ENCODE measurements at places on chromosomes 4 and X.

- no peak for DNase-seq
Measured at GRCh38 chrX:77160301-77160700, 286.9 kb upstream of the FGF16 start.

DNA sequence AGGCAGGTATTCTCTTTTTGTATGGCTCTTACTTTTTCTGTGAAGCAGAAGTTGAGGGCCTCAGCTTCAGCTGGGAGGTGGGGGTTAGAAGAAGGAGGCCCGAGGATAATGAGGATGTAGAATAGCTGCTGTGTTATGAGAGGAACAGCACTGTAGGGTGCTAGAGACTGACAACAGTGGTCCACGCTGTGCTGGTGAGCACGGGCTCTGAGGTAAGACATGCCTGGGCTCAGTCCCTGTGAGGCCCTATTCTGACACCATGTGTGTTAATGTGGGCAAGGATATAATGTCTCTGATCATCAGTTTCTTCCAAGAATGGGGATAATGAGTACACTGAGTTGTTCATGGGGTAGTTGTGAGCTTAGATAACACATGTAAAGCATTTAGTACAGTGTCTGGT, 55.3 kb upstream of the SFRP2 start:
- DNase-seq: no peak

DNA sequence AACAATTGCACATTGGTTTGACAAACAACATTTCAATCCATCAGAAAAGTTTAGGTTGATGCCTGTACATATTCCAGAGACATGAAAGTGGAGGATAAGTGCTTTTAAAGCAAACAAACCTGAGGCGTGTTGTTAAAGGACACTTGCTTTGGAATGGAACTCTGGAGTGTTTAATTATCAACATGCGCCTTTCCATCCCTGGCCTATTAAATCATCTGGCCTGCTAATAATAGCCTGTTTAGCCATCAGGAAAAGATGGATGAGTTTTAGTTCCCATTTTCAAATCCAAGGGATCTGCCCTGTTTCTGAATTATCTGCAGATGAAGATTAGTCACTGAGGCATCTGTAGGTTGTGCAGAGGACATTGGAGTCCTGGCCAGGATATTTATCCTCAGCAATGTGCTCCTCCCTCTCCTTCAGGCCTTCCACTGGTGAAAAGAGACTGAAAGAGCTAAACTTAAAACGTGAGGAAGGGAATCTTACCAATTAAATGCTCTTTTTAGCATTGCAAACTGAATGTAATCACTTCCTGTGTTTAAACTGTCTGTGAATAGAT, 388.9 kb downstream of the PPARGC1A start:
- DNase-seq: no peak

DNA sequence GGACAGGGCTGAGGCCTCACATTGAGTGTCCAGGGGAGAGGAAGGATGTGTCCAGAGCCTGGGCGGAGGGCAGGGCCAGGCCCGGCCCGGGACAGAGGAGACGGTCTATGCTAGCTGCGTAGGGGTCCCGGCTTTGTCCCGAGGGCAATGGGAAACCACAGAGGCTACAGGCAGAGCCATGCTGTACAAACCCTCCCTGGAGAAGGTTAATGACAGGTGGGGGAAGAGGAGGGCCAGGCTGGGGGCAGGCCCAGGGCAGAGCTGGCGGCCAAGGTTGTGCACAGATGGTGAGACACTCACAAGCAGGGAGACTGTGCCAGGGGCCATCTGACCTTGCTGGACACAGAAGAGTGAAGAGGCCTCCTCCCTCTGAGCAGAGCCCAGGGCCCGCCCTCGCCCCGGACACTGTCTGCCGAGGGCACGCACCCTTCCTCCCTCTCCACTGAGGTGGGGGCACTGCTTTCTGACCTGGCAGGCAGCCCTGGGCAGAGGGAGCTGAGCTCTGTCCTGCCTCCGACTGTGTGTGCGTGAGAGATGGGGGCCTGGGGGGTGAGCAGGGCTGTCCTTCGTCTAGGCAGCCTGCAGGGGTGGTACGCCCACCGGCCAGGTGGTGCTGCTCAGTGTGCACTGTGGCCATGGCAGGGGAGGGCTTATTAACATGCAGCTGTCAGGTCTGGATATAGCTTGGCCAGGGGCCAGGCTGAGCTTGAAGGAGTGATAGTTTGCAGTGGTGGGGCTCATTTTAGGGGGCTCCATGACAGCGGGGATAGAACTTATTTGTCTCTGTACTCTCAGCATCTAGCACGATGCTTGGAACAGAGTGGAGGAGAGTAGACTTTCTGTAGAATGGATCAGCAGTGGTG, 75.7 kb upstream of the LRPAP1 start:
- no peak for DNase-seq

- DNase-seq: no peak
Measured at GRCh38 chr4:17397611-17398010, 114.3 kb downstream of the QDPR start.

DNA sequence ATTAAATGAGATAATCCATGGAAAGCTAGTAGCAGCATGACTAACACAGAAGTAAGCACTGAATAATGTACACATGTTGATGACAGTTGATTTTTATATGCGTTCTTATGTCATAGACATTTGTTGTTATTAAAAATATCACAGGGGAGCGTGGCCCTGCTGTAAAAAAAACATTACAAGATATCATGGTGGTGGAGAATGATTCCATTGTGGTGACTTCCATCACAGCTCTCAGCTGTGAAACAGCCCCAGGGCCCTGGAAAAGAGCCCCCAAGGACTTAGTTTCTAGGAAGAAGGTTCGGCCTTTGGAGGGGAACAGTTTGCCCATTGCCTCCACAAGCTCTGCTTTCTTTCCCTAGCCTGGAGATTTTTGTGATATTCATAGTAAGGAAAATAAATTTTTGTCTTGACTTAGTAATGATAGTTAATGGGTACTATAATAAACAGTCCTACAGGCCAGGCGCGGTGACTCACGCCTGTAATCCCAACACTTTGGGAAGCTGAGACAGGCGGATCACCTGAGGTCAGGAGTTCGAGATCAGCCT, 49.9 kb downstream of the FAM114A1 start:
- no peak for DNase-seq

DNA sequence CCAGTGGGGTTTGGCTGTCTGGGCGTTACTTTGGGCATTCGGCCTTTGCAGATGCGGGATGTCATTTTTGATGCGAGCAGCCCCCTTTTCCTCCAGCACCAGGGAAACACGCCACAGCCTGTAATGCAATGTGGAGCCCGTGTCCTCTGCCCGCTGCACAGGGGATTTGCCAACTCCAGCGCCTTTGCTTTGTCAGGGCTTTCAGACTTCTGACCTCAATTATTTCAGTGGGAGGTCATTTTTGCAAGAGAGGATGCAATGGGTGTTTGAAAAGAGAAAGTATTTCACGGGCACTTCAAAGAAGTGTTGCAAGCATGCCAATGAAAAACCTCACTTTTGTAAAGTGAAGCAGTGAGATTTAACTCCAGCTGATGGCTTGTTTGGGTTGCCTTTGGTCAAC, 11.5 kb downstream of the CLCN4 start:
- DNase-seq: no peak

- DNase-seq: no peak
Measured at GRCh38 chr4:113368056-113368455, 318.6 kb downstream of the ANK2 start.

- no peak for DNase-seq
Measured at GRCh38 chr4:78145622-78146021, 88.5 kb downstream of the FRAS1 start.

DNA sequence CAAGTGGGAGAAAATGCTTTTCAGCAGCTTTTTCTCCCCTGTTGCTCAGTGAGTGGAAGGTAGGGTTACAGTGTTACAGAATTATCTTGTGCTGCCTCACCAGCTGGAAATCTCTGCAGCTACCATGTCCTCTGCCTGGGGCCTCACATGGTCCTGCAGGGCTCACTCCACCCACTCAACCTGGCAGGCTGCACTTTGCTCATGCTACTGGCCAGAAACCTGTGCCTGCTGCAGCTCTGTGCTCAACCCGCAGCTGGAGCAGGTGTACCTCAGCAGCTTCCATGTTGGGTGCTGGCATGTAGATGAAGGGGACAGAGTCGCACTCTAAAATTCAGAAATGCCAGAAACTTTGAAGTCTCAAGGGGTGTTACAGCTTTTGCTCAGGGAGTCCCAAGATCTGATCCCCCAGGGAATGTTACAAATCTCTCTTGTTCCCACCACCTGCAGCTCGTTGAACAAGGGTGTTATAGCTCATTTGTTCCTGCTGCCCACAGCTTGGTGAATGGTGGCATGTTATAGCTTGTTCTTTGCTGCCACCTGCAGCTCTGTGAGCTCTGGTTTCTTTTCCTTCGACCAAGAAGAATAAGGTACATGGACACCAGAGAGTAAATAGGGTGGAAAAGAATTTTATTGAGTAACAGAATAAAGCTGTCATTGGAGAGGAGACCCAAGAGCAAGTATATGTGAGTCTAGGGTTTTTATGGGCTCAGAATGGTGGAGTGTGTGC, 845.8 kb downstream of the TECRL start:
- DNase-seq: no peak

DNA sequence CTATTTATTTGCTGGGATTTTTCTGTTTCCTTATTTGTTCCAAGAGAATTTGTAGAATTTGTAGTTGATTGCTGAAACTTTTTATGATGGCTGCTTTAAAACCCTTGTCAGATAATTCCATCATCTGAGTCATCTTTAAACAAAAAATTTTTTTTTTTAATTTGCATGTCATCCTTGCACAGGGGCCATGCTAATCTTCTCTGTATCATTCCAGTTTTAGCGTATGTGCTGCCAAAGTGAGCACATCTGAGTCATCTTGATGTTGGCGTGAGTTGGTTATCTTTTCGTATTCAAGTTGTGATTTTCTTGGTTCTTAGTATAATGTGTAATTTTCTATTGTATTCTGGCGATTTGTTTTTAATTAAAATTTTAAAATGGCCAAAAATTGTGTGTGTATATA, 18.7 kb upstream of the ZNF157 start:
- no peak for DNase-seq

GRCh38 chrX:121000589-121000988, 15.0 kb upstream of the CT47A1 start:
- DNase-seq: no peak

DNA sequence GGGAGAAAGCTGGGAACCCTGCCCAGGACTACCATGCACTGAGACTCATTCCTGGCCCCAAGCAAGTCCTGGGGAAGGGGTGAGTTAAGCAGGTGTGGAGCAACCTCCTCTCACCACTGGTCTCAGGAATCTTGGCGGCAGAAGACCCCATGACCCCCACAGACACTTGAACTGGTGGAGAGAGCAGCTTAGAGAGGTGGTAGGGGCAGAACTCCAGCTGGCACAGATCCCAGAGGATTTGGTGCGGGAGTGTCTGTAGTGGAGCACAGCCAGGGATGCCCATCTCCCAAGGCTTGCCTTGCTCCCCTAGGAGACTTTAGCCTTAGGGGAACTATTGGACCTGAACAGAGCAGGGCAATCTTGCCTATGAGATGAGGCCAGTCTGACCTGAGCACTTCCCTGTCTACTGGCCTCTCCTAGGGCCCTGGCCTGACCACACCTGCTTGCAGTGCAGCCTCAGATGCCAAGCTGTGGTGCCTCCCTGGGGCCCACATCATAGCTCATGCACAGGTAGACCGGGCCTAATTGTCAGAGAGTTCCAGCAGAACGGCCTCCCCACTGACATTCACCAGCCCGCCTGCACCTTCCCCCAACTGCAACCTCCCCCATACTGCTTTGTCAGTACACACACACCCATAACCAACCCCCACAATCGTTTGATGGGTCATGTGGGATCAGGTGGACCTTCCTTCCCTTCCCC, 78.0 kb downstream of the NAA11 start:
- DNase-seq: no peak

- DNase-seq: no peak
Measured at GRCh38 chr4:147581606-147582350, 35.4 kb upstream of the TMEM184C start.

DNA sequence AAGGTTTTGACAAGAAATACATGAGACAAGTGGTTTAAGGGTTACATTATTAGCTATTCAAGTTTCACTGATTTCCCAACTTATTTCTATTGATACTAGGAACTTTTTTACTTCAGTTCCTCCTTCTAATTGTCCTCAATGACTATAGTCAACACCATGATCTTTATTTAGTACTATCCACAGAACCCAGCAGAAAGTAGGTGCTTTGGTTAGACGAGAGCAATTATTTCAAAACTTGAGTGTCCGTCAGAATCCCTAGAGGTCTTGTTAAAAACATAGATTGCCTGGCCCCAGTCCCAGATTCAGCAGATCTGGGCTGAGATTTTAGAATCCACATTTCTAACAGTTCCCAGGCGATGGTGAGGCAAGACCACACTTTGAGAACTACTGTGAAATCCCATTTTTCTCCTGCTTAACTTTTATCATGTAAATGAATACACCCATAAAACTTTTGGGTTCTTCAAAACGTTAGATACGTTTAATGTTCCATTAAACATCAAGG, 17.9 kb downstream of the EXOC1 start:
- DNase-seq: no peak

GRCh38 chrX:127390316-127390715, 570.8 kb downstream of the PRR32 start:
- DNase-seq: no peak

GRCh38 chr4:186932631-186933187, 209.1 kb upstream of the FAT1 start:
- no peak for DNase-seq

GRCh38 chr4:22514481-22514880, 1.4 kb downstream of the ADGRA3 start:
- DNase-seq: no peak

- no peak for DNase-seq
Measured at GRCh38 chrX:63428348-63428747, 77.2 kb upstream of the SPIN4 start.

DNA sequence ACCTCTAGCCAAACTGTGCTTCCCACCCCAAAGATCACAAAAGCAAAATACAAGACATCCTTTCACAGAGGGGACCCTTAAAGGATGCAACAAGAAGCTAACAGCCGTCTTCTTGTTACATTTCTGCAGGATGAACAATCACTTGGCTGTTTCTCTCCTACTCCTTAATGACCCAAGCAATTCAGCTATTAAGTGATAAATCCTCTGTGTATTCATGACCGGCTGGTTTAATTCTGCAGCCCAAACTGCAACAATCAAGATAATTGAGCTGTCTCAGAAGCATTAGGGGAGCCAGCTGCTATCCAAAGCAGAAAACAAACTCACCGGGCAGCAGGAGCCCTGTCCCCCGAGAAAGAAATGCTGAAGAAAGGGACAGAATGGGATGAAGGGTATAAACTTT, 85.9 kb upstream of the ACSL4 start:
- DNase-seq: no peak

GRCh38 chrX:78571849-78572248, 87.3 kb downstream of the RTL3 start:
- DNase-seq: no peak

All from KG1 (cell line).